Tibial nerve (tissue), 4 donors: ENCODE measurements at places on chromosomes 16 and 17.
A peak's percentile ranks its signal among the peaks of the same experiment; 100 is the strongest.

DNA sequence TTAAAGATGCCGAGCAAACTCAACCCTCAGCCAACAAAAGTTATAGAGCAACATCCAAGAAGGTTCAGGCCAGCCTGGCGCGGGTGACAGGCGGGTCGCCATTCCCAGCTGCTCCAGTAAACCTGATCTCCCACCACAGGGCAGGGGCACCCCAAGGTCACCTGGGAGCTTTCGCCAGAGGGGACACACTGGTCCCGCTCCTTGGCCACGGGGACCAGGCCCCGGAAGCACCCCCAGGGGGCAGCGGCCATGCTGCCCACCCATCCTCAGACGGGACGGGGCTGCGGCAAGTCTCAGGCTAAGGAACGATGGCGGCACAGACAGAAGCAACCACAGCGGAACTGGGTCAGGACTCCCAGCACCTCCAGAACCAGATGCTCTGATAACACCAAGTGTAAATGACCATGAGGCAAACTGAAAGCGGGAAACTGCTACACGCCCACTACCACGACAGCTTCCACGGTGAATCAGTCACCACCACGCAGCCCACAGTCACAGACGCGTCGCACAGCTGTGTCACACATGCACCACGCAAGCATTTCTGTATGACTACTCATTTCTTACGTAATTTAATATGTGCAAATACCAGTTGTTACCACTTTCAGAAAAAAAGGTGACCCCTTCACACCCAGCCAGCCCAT, 14.1 kb upstream of the CCDC154 start:
- no peak for DNase-seq

GRCh38 chr17:75087558-75088453, at the start of gene SLC16A5:
SLC16A5 (plus strand) TSS chr17:75087954; CDS start chr17:75093637, 5,683 bp downstream.
- peak; percentile 65 for DNase-seq

GRCh38 chr17:81033535-81034167, 1.3 kb upstream of the BAIAP2 start:
- no peak for DNase-seq

DNA sequence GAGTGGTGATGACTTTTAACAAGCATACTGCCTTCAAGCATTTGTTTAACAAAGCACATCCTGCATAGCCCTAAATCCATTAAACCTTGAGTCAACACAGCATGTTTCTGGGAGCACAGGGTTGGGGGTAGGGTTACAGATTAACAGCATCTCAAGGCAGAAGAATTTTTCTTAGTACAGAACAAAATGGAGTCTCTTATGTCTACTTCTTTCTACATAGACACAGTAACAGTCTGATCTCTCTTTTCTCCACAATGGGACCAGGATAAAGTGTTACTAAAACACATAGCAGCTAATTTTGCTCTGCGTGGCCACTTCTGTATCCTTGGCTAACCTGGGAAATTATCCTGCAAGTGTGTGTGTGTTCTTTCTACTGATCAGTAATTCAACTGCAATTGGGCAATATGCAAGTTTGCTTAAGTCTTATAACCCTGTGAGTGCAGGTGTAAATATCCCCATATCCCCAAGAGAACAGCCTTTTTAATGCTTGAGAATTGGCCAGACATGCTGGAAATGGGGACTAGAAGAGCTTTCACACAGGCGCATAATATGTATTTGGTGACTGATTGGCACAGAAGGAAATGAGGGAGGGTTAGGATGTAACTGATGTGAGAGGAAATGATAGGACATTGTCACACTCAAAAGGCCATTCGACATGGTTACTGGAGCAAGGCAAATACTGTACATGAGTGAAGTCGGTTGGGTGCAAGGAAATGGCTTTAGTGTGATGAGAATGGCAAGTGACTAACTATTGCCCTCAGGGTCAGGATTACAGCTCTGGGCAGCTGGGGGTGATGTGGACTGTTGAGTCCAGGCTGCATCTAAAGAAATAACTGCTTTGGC, 10.8 kb upstream of the ANKS4B start:
- DNase-seq: no peak
